Testis (tissue), 5 donors: ENCODE measurements at places on chromosomes 12 and 14. TPM values are rescaled to one million over a fixed set of nuclear protein-coding genes. Genes with fewer than 3 reads are reported as not detected.

The CISTR gene
- not detected for total RNA-seq

- no peaks in the 10 kb centered on the region for H3K36me3 ChIP-seq
- no peak overlapping the region for H3K4me3 ChIP-seq
- H3K27ac ChIP-seq: no peak overlapping the region
- H3K27me3 ChIP-seq: no peaks in the 10 kb centered on the region
Measured at GRCh38 chr12:57511161-57511560, 9.2 kb downstream of the DDIT3 start.

DNA sequence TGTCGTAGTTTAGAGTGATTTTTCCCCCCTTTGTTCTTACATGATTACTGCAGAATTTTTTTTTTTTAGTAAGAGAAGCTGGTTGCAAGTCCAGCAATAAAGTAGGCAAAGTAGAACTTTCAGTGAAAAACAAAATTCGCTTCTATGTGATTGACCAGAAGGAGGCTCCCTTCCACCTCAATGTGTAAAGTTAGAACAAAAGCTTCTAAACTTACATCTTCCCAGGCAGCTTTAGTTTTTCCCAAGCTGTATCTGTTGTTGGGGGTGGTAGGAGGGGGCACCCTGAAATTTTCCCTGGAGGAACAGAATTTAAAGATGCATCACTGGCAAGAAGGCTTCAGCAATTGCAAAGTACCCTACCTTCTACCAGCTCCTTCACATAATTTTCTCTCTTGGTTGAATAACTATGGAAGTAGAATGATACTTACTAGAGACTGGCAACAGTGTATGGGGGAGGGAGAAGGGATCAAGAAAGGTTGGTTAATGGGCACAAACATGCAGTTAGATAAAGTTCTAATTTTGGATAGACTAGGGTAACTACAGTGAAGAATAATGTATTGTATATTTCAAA is 87.3 kb upstream of the E2F7 start:
- no peaks in the 10 kb centered on the region for H3K4me1 ChIP-seq
- no peak overlapping the region for H3K27ac ChIP-seq
- no peak for DNase-seq
- H3K36me3 ChIP-seq: no peaks in the 10 kb centered on the region
- H3K27me3 ChIP-seq: no peaks in the 10 kb centered on the region
- no peak overlapping the region for H3K4me3 ChIP-seq

DNA sequence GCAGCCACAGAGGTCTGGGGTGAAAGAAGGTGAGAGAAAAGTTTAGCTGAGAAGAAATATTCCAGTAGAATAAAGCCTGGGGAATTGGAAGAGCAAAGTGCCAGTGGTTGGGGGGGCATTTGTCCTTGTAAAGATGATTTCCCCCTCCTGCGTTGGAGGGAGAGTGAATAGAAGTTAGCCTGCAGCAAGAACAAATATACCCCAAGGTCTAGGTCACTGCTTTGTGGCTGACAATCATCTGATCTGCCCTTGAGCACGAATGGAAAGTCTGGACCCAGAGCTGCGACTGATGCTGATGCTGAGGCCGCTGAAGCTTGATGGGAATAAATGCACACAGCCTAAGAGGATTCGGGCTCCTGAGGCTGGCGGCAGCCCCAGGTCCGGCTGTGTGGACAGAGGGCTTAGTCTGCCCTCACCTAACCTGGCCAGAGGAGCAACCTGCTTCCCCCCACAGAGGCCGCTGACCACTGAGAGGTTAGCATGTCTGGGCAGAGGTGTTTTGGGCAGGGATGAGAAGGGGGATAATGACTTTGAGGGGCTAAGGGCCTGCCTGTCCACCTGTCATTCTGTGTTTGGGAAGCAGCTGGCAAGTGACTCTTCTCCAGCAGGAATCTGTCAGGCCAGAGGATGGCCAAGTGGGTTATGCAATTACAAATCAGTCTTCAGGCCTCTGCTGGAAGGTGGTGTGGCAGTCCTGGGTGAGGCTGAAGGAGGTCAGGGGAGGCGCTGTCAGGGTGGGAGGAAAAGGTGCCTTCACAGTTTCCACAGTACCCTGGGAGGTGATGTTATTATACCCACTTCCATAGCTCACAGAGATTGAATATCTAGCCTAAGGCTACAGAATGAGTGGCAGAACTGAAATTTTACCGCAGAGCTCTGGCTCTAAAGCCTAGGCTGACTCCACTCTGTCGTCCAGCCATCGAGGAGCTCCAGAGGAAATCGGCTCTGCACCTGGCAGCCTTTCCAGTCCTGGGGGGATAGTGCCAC is 11.7 kb downstream of the TUBA1C start:
- no peak for DNase-seq
- H3K4me1 ChIP-seq: no peaks in the 10 kb centered on the region
- H3K4me3 ChIP-seq: no peak overlapping the region
- H3K27ac ChIP-seq: no peak overlapping the region

GRCh38 chr12:28313631-28314030 is 123.4 kb downstream of the CCDC91 start:
- no peak overlapping the region for H3K4me3 ChIP-seq
- H3K36me3 ChIP-seq: no peaks in the 10 kb centered on the region
- no peaks in the 10 kb centered on the region for H3K27me3 ChIP-seq
- no peak for DNase-seq
- no peak overlapping the region for H3K27ac ChIP-seq
- no peaks in the 10 kb centered on the region for H3K4me1 ChIP-seq

The GZMH gene
- total RNA-seq: 1.3 TPM
